Endothelial cell (in vitro differentiated cells): ENCODE measurements at places on chromosomes 6 and 20.
A peak's percentile ranks its signal among the peaks of the same experiment; 100 is the strongest.

- DNase-seq: no peak
Measured at GRCh38 chr6:45772886-45773495, 242.7 kb downstream of the CLIC5 start.

DNA sequence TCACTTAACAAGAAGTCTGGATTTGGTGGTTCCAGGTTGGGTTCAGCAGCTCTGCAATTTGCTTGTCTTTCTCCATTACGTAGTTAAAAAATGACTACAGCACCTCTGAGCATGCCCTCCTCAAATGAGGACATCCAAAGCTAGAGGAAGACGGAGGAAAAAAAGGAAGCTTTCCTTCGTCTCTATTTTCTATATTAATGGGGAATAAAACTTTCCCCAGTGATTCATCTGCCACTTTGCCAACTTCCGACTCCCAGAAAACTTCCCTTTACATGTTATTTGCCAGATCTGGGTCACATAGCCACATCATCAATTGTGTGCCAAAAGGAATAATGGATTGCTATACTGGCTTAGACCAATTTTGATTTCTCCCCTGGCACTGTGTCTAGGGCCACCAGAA is 69.5 kb downstream of the ZFAND3 start:
- DNase-seq: no peak

GRCh38 chr6:76772951-76773350 is 690.3 kb downstream of the HTR1B start:
- no peak for DNase-seq

- DNase-seq: no peak
Measured at GRCh38 chr20:58950603-58951002, 30.5 kb upstream of the NELFCD start.

GRCh38 chr20:420721-421574 is 12.8 kb downstream of the RBCK1 start:
- DNase-seq: peak; percentile 36

DNA sequence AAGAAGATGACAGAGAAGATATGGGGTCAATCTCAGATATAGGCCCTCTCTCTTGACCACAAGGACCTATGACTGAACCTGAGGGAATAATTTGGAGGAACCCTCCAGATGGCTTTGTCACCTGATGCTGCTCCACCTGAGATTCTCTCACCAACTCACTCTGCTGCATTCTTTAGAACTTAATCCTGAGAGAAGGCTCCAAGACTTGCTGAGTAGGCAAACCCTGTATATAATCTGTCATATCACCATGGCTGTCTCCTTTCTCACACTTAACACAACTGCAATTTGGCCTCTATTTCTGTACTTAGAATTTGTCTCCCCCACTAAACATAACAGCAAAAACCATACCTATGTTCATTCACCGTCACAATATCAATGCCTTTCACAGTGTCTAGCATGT is 172.3 kb downstream of the PKHD1 start:
- DNase-seq: no peak

DNA sequence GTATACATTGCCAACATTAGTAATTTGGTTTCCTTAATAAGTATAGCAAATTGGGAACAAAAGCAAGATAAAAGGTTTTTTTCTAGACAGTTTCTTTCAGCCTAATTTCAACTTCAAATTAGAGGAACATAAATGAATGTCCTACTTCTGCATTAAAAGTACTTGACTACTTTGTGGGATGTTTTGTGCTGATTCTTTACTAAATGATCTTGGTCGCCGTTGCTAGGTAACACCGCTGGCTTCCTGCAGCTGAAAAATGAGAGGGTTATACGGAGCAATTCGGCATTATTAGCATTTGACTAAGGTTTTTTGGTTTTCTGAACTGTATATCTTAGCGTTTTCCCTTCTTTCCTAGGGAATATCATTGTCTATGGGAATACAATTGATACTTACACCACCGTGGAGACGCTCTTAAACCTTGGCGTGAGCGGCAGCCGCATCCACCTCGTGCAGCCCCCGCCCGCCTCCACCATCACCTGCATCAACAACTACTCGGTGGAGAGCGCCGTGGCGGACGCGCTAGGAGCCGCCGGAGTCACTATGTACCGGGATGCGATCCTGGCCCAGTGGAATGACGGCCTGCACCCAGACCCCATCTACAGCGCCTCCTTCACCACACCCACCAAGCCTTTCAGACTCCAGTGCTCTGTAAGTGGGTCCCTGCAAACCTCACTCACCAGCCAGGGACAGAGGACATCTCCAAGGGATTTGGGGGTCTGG is 90.9 kb upstream of the INSM1 start:
- DNase-seq: no peak

- peak; percentile 72 for DNase-seq
Measured at GRCh38 chr6:98827295-98828159, 6.8 kb upstream of the POU3F2 start.

- no peak for DNase-seq
Measured at GRCh38 chr6:142155895-142156757, 9.1 kb downstream of the VTA1 start.

GRCh38 chr6:100730001-100730980 is 150.8 kb downstream of the ASCC3 start:
- no peak for DNase-seq

- DNase-seq: no peak
Measured at GRCh38 chr6:2857185-2857579, 15.5 kb upstream of the SERPINB1 start.

- no peak for DNase-seq
Measured at GRCh38 chr20:64065974-64066343, 3.0 kb downstream of the TCEA2 start.

- no peak for DNase-seq
Measured at GRCh38 chr20:47293631-47294030, 62.9 kb downstream of the ZMYND8 start.

DNA sequence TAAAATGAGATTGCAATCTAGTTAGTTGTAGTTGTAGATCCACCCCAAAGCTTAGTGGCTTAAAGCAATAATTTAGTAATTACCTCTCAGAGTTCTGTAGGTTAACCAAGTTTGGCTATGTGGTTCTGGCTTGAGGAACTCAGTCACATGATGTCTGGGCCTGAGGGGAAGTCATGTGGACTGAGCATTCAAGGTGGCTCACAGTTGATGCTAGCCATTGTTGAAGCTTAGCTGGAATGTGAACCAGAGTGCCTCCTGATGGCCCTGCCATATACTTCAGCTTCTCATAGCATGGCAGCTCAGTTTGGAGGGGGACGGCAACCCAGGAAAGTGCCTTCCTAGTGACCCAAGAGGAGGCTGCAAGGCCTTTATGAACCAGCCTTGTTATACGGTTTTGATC is 263.2 kb upstream of the RNF217 start:
- no peak for DNase-seq

GRCh38 chr6:12637960-12638641 is 78.5 kb upstream of the PHACTR1 start:
- DNase-seq: peak; percentile 66

GRCh38 chr20:22353586-22353985 is 230.8 kb downstream of the FOXA2 start:
- no peak for DNase-seq

DNA sequence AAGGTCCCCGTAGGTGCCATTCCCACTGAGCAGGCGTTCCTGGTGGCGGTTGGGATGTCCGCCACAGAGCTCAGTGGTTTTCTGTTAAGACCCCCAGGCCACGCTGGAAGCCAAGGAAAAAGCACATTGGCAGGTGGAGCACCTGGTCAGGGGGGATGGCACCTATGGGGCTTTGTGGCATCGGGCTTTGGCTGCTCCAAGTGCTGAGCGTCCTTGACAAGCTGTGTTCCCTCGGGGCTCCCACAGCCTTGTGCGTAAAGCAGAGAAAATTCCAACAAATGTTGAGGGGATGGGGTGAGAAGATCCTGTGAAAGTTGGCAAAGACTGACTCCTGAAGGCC is 135.4 kb downstream of the JPH2 start:
- DNase-seq: no peak

- no peak for DNase-seq
Measured at GRCh38 chr6:86459978-86460377, 477.4 kb upstream of the HTR1E start.

DNA sequence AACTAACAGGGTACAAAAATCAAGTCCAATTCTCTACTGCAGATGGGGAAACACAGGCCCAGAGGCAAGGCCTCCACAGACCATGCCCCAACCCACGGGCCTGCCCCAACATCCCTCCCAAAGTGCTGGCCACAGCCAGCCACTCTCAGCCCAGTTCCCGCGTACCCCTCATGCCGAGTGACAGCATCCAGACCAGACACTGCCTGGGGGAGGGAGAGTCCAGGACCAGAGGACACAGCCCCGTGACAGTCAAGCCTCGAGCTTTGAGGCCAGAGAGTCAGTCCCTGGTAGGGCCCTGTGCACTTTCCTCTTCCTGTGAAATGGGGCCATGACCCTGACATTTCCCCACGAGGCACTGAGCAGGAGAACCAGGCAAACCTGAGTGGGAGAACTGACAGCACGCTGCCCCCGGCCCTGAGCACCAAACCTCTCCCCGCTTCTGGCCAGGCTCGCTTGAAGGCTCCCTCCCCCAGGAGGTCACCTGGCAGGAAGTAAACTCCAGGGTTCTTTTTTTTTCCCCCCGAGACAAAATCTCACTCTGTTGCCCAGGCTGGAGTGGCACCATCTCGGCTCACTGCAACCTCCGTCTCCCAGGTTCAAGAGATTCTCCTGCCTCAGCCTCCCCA is 4.9 kb downstream of the MYL9 start:
- no peak for DNase-seq

DNA sequence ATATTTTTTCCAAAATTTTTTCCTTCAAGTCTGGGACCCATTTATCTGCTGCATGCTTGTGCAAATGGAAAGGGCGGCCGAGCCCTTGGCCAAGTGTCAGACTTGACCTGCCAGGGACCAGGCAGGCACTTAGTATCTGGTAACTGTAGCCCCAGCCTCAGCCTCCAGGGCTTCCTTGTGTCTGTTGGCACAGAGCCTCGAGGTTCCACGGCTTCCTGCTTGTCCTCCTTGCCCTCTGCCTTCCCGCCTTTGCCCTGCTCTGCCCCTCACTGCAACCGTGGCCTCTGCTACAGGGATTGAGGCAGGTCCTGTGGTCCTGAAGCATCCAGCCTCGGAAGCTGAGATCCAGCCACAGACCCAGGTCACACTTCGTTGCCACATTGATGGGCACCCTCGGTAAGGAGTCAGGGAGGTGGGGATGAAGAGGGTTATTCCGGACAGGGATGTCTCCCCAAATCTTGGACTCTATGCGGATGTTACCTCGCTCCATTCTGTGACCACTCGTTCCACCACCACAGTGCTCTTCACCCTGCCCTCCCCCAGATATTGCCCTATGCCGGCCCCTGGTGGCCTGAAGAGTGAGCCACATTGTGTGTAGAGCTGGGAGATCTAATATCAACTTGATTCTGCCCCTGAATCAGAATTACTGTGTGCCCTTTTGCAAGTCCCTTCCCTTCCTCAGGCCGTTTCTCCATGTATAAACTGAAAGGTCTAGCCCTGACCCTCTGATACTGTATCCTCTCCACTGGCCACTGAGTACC is 41.5 kb upstream of the SRF start:
- peak; percentile 28 for DNase-seq

GRCh38 chr6:25537349-25538018 is 114.5 kb upstream of the SCGN start:
- no peak for DNase-seq

DNA sequence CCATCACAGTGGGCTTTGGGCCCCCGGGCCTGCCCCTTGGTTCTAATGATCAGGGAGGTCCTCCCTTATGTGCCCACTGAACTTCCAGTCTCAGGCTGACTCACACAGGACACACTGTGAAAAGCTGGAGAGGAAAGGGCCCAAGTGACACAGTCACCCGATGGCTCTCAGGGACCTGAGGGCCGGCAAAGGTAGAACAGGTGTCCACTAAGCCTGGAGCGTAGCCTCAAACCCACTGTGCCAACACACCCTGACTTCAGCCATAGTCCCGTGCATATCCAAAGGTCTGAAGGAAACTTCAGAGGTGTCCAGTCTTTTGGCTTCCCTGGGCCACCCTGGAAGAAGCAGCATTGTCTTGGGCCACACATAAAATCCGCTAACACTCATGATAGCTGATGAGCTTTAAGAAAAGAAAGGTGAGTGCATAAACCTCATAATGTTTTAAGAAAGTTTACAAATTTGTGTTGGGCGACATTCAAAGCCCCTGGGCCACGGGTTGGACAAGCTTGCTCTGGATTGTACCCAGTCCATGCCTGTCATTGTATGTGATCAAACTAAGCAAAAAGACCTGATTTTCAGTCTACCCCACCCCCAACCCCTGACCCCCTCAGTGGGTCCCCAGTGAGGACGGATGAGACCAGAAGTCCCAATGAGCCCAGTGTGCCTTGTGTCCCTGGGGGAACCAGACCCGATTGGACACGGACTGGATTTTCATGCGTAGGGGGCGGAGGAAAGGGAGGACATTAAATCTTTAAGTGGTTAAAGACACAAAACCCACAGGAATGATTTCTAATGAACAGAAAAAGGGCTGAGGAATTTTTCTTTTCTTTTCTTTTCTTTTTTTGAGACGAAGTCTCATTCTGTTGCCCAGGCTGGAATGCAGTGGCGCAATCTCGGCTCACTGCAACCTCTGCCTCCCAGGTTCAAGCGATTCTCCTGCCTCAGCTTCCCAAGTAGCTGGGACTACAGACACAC is 6.1 kb downstream of the RAMACL start:
- DNase-seq: no peak

DNA sequence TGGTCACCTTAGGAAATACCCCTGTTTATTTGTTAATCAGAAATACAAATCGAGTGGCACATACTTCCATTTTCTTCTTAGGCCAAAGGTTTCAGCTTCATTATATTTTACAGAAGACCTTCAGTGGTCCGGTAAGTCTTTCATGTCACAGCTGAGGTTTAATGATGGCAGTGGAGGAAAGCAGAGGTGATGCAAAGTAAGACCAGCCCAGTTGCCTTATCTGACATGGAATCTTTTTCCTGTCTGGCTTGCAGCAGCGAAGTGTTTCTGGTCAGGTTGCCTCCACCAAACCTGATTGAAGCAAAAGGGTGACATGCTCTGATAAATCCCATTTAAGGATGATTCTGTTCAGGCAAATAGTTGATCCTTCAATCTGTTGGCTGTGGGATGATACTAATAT is 100.0 kb downstream of the PRDM1 start:
- no peak for DNase-seq

GRCh38 chr20:61901392-61902220 is 164.1 kb downstream of the TAF4 start:
- no peak for DNase-seq

- no peak for DNase-seq
Measured at GRCh38 chr6:35790683-35791082, 6.4 kb downstream of the CLPS start.

DNA sequence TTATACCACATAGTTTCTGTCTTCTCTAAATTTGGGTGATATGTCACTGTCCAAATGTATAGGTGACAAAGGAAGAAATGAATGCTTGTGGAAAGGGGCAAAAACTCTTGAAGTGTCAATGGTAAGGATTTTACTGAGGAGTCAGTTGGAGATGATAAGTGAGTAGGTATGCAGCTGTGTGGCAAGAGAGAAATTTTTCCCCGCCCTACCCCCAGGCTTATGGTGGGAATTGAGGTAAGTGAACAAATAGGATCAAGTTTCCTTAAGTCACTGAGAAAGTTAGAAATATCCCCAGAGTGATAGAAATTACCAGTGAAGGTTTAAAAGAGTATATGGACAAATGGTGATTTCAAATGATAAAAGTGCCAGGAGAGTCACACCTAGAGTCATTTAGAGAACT is 11.8 kb downstream of the DSE start:
- DNase-seq: no peak

GRCh38 chr6:150361876-150362275 is 6.9 kb upstream of the IYD start:
- no peak for DNase-seq
